ENCODE measurements at places on chromosomes 3 and 15.

- no peak for DNase-seq
Measured at GRCh38 chr3:143808030-143808429, 40.2 kb downstream of the SLC9A9 start.

GRCh38 chr15:31062310-31062847, 39.1 kb downstream of the TRPM1 start:
- no peak for DNase-seq

DNA sequence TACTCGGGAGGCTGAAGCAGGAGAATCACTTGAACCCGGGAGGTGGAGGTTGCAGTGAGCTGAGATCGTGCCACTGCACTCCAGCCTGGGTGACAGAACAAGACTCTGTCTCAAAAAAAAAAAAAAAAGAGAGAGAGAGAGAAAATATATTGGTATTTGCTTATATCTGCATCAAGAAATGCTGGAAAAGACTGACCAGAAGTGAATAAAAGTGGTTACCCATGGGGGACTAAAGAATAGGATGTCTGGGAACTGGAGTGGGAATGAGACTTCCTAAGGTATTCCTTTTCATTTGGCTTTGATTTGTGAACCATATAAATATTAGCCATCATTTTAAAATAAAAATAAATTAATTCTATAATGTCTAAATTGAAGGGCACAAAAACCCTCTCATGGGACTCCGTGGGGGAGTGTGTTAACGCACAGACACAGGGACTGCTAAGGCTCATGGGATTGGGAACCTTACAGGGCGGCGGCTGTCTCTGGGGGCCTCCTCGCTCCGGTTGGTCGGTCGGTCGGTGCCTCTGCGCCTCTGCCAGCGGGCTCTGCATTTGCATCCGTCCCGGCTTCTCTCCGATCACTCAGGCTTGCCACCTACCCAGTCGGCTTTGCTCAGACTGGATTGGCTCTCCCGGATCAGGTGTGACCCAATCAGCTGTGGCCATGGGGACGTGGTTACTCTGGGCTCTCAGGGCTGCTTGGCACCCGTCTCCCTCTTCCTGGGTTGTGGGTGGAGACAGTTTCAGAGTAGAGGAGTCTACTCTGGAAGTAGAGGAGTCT, 12.7 kb upstream of the TSPAN3 start:
- peak; percentile 20 for DNase-seq

GRCh38 chr3:52289338-52289746, 1.7 kb downstream of the GLYCTK start:
- DNase-seq: no peak

DNA sequence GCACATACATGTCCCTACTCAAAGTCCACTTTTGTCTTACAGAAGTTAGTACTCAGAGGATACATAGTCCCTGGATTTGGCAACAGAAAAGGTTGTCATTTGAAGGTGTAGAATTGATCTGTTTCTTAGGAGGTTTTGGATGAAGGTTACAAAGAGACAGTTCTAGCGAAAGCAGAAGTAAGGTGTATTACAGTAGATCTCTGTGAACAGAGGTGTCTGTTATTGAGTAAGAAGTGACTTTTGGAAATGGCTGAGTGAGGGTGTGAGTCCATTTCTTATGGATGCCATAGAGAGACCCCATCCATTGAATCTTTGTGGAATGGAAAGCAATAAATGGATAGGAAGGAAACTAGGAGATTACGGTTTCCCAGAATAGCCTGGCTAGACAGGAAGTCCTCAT, 5.6 kb downstream of the ZNF662 start:
- DNase-seq: no peak

DNA sequence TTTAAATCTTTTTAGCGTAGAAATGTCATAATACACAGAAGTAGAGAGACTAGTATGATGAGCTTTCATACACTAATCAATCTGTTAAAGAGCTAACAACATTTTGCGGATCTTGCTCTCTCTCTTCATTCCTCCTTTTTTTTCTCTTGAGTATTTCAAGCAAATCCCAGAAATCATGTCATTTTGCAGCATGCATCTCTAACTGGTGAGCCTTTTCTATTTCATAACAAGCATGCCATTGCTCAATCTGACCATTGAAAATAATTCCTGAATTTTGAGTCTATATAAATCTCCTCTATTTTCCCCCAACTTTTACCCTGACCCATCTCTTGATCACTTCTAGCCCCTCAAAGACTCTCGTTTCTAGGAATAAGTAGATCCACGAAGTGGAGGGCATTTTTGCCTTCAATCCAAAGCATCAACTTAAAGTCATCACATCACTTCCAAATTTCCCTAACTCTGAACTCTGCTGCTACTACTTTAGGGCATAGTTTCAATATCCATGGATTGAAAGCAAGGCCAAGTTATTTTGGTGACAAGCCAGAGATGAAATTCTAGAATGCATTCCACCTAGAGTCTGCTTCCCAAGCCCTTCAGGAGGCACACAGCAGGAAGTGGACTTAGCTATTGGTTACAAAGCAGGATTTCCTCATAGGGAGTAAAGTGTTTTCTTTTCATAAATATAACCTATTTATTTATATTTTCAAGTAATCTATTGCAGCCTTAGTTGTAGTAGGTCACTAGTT, 253.5 kb upstream of the ZPLD1 start:
- no peak for DNase-seq

DNA sequence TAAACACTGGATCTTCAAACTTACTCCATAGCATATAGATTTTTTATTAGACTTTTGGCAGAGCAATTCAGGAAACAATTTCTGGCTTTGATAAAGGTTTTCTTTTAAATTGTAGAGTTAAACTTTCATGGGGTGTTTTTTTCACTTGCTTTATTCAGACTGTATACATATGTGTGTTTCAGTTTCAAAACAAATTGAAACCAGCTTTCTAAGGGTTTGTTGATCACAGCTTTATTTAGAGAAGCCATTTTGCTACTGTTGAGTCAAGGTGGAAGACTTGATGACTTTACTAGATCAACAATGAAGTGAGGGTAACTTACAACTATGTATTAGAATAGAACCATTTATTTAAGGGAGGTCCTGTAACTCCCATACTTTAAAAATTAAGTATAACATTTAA, 6.2 kb downstream of the UBE2E1 start:
- no peak for DNase-seq

- no peak for DNase-seq
Measured at GRCh38 chr15:50930792-50931191, 22.3 kb downstream of the AP4E1 start.

DNA sequence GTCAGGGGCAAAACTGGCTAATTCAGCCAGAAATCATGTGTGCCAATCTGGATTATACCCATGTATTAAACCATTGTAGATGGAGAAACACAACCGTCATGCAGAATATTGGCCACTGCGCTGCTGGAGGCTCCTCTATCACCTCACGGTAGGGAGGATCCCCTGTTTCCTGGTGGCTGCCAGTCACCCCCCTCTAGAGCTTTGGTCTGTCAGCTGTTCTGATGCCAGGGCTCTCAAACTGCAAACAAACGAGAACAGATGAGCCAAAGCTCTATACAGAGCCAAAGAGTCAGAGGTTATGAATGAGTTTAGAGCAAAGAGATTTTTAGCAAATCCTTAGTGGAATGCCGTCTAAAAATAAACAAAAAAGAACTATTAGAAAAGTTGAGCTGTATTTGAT, 62.5 kb downstream of the IL20RB start:
- no peak for DNase-seq

DNA sequence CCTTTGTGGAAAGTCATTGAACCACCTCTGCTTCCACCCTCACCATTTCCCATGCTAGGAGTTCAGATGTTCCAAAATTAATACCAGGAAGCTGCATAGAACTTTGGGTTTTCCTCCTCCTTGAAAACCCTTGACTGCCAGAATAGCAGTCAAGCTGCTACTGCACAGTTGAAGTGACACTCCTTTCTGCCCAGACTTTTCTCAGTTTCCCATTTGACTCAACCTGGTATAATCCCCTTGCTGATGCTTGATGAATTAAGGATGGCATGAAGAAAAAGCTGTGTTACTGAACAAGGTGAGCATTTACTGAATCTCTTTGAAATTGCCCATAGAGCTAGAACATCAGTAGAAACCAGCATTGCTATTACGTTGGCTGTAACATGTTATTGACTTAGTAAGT, 286.0 kb downstream of the EDEM1 start:
- DNase-seq: no peak

DNA sequence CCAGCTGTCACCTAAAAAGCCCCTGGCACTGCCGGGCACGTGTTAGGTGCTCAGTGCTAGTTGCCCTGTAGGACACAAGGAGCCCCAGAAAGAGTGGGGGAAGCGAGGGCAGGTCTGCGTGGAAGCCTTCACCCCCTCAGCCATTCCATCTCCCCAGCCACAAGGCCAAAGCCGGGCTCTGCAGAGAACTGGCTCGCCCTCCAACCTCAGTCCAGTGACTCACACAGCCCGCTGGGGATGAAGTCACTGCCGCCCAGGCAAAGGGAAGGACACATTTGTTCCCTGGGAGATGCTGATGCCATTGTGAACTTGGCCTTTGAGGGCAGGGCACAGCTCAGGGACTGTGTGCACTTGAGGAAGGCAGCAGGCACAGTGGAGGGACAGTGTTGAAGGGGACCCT, 48.1 kb downstream of the IQSEC1 start:
- DNase-seq: no peak

GRCh38 chr3:193530231-193531165, 24.2 kb downstream of the ATP13A4 start:
- DNase-seq: no peak

- no peak for DNase-seq
Measured at GRCh38 chr3:46012246-46012645, 15.0 kb downstream of the XCR1 start.

DNA sequence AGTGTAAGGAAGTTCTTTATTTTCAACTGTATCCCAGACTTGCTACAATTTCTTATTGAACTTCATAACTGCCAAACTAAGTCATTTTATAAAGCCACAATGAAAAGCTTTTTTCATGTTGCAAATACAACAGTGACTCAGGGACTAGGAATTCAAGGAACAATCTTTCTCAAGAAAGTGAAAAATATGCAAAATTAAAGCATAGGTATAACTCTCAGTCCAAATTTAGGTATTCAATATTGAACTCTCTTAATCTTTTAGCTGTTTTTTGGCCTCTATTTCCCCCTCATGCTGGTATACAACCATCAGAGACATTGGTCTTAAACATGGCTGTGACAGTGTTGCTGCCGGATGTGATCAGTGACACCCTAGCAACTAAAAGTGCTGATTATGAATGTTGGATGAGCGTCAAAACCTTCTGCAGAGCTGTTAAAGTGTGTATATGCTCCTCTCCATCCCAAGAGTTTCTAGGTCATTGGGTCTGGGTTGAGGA, 476.9 kb downstream of the ZNF385D start:
- DNase-seq: no peak

DNA sequence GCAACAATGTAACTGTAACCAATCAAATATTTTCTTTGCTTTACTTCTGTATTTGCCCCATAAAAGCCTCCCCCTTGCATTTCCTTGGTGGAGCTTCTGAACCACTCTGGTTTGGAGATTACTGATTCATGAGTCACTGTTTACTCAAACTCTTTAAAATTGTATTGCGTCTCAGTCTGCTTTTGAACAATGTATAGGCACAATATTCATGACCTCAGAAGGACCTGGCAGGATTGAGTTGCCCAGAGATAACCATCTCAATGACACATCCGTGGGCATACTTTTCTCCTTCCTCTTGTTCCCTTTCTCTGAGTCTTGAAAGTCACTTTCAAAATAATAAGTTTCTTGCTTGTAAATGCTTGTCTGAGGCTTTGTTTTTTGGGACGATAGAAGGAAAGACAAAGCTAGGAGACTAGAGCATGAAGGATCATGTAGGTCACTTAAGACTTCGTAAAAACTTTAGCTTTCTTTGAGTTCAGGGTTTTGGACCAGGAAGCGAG, 57.1 kb upstream of the POU1F1 start:
- DNase-seq: no peak

- DNase-seq: no peak
Measured at GRCh38 chr15:27481768-27482167, 510.8 kb downstream of the GABRG3 start.

- no peak for DNase-seq
Measured at GRCh38 chr3:9864200-9864927, 15.7 kb downstream of the CIDEC start.

DNA sequence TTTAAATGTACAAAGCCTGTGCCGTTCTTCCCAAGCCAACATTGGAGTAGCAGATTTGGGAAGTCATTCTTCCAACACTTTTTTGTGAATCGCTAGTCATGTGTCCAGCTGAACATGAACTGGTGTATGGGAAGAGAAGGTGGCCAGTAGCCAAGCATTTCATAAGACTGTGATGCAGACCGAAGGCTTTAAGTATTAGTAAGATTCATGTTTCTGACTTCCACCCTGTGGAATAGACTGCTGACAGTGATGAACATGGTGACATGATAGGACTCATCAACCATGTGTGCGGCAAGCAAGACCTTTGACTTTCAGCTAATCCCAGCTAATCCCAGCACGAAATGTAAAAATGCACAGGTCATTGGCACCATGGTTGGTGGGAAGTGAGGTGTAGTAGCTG, 48.3 kb upstream of the THSD4 start:
- no peak for DNase-seq

DNA sequence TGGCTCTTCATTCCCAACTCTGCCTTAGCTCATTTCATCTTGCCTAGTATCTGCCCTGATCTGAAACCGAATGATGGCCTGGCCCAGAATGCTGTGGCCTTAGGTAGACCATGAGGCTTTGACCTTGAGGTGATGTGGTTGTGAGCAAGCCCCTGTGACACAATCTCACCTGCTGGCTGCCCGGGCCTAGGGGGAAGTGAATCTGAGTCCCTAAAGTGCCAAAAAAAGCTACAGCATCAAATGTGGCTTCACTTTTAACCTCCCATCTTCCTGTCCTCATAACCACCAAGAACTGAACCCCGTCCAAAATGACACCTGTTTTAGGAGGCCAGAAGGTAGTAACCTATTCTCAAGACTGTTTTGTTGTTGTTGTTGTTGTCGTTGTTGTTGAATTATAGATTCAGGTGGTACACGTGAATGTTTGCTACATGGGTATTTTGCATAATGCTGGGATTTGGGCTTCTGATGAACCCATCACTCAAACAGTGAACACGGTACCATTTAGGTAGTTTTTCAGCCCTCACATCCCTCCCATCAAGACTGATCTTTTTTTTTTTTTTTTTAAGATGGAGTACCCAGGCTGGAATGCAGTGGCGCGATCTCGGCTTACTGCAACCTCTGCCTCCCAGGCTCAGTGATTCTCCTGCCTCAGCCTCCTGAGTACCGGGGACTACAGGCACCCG, 54.6 kb downstream of the MCCC1 start:
- DNase-seq: no peak

- no peak for DNase-seq
Measured at GRCh38 chr3:177499779-177500423, 302.6 kb upstream of the TBL1XR1 start.
